Heart right ventricle (tissue), 16 donors: ENCODE measurements at places on chromosomes 6 and 20. TPM values are rescaled to one million over a fixed set of nuclear protein-coding genes. Genes with fewer than 3 reads are reported as not detected.

DNA sequence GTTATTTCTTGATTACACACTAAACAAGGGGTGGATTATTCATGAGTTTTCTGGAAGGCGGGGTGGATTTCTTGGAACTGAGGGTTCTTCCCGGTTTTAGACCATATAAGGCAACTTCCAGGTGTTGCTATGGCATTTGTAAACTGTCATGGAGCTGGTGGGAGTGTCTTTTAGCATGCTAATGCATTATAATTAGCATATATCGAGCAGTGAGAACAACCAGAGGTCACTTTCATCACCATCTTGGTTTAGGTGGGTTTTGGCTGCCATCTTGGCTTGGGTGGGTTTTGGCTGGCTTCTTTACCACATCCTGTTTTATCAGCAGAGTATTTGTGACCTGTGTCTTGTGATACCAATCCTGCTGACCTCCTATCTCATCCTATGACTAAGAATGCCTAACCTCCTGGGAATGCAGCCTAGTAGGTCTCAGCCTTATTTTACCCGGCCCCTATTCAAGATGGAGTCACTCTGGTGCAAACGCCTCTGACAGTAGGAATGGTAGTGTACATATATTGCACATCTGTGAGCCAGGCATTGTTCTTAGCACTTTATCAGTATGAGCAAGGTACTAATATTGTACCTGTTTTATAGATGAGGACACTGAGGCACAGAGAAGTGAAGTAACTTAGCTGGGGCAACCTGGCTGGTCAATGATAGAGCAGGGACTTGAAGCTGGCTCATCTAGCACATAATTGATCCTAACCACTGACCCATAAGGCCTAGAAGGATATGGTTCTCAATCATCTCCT lies 203.7 kb downstream of the NFATC2 start:
- DNase-seq, result no peak

GRCh38 chr6:137210903-137211302 lies 8.3 kb downstream of the IFNGR1 start:
- DNase-seq, result no peak

DNA sequence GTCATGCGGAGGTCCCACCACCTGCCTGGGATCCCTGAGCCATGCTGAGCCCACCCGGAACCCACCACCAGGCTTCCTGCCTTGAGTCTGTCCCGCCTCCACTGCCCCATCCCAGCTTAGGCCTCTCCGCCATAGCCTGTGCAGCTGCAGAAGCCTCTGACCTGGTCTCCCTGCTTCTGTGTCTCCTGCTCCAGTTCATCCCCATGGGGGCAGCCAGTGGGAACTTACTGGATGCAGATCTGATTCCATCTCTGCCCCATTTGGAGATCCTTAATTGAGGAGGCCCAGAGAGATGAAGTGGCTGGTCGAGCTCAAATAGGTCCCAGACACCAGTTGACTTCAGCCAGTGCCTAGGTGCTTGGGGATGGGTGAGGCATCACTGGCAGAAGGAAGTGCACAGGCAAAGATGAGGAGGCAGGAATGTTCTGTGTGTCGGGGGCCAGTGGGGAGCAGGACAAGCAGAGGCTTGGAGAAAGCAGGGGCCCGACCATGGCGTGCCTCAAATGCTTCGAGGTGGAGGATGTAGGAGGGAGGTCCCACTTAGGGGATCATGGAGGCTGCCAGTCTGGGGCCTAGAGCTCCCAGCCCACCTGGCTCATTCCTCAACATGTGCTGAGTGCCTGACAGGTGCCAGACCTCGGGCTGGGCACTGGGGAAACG lies 112.8 kb downstream of the TOX2 start:
- no peak for DNase-seq

- no peak for DNase-seq
Measured at GRCh38 chr6:141252828-141253608, 879.7 kb upstream of the GJE1 start.

DNA sequence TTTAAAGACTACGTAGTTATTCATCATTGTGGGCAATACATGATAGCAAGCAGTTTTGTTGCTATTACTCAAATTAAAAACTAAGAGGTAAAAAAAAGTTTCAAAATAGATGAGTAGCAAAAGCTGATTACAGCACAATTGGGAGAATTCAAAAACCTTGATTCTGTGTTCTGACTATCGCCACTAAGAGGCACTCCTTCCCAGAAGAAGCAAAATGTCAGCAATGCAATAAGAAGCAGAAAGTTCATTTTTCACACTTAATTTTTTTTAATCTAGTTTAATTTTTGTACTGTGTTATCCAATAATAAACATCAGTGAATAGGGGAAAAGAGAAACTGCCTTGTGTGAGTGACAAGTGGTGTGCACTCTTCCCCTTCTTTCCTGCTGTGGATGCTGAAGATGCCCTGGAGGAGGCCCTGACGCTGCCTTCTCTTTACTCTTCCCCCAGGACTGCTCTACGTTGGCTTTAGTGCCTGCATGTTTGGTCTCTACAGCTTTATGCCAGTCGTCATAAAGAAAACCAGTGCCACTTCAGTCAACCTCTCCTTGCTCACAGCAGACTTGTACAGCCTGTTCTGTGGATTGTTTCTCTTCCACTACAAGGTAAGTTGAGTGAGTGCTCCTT lies 263.2 kb upstream of the PLN start:
- no peak for DNase-seq

GRCh38 chr6:125486881-125487280 lies 185.1 kb upstream of the HDDC2 start:
- DNase-seq, result no peak

- DNase-seq, result no peak
Measured at GRCh38 chr6:33000055-33000454, 9.3 kb downstream of the HLA-DOA start.

- DNase-seq, result no peak
Measured at GRCh38 chr20:25454153-25454900, 46.9 kb downstream of the GINS1 start.

DNA sequence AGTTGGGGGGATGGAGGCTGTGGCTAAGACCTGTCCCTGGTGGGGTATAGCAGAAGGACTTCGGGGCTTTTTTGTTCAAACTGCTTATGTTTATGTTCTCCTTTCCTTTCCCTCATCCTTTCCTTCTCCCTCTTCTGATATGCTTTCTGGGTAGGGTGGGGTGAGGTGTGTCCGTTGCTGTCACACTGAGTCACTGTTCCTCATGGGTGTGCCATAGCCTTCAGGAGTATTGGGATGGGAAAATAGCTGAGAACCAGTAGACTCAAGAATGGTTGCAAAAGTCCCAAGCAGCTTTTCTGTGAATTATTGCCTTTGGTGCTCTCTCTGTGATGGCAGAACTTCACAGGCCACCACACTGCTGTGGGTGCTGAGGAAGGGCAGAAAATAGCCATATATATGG lies 39.6 kb downstream of the TPD52L1 start:
- no peak for DNase-seq

Gene BPI
- polyA plus RNA-seq, result 0.01 TPM

Gene KCNK15
- polyA plus RNA-seq, result 0.54 TPM

Gene AVP
- polyA plus RNA-seq, result not detected

Gene SOX18
- 37.2 TPM for polyA plus RNA-seq

Gene IER3
- 93.9 TPM for polyA plus RNA-seq
